ENCODE measurements at places on chromosomes 2 and 18.

GRCh38 chr2:200077838-200078237 lies 122.5 kb downstream of the MAIP1 start:
- no peaks in the 10 kb centered on the region for H3K27me3 ChIP-seq
- no peak overlapping the region for H3K4me3 ChIP-seq
- H3K27ac ChIP-seq, result no peak overlapping the region
- H3K36me3 ChIP-seq, result no peaks in the 10 kb centered on the region
- H3K4me1 ChIP-seq, result no peaks in the 10 kb centered on the region

DNA sequence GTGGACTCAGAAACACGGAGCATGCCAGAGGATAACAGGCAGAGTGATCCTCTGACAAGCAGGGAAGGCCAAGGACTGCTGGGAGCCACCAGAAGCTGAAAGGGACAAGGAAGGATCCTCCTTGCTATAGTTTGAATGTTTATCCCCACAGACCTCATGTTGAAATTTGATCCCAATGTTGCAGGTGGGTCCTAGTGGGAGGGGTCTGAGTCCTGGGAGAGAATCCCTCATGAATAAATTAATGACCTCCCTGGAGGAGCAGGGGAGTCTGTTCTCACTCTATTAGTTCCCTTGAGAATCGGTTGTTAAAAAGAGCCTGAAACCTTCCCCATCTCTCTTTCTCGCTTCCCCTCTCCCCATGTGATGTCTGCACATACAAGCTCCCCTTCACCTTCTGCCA lies 124.4 kb downstream of the FBXO15 start:
- no peak for DNase-seq
- no peak overlapping the region for H3K27ac ChIP-seq
- no peaks in the 10 kb centered on the region for H3K36me3 ChIP-seq
- H3K4me1 ChIP-seq, result no peaks in the 10 kb centered on the region
- H3K27me3 ChIP-seq, result no peaks in the 10 kb centered on the region

DNA sequence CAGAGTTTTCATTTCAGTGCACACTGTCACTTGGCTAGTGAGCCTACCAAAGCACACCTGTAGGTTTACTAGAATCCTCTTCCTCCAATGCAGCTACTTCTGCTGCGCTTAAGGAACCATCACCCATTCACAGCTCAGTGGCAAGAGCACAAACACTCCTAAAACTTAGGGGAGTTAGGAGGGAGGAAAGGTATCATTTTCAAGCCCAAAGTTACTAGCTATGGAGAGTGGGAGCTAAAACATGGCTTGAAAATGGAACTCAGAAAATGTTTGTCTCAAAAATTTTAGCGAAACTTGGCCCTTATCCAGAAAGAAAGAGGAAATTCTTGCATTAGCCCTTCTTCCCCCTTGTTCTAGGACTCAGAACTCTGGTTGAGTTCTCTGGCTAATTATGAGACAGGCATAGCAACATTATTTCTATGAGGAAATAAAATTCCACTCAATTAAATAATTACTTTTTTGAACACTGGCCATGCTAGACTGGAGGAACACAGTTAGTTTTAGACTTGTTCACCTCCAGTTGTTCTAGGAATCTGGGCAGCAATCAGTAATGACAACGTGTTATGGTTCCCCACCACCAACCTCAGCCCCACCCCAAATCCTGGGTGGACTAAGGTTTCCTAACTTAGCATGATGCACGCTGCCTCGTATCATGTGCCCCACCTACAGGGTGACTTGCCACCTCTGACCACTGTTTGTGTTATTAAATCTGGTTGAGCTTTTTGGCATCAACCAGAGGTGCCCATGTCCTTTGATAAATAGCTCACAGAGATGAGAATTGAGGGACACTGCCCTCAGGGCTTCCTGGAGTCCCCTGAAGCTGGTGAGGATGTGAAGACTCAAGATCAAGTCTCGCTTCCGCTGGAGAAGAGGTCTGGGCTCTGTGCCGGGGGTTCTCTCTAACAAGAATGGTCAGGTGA lies 32.8 kb downstream of the LPIN2 start:
- no peak overlapping the region for H3K4me3 ChIP-seq
- H3K27me3 ChIP-seq, result no peaks in the 10 kb centered on the region
- no peaks in the 10 kb centered on the region for H3K36me3 ChIP-seq

- no peaks in the 10 kb centered on the region for H3K4me1 ChIP-seq
- H3K36me3 ChIP-seq, result no peaks in the 10 kb centered on the region
- H3K27ac ChIP-seq, result no peak overlapping the region
- no peak overlapping the region for H3K4me3 ChIP-seq
Measured at GRCh38 chr2:198966269-198966668, 491.5 kb downstream of the SATB2 start.

- no peak overlapping the region for H3K27ac ChIP-seq
- no peaks in the 10 kb centered on the region for H3K4me1 ChIP-seq
- no peaks in the 10 kb centered on the region for H3K27me3 ChIP-seq
- no peaks in the 10 kb centered on the region for H3K36me3 ChIP-seq
- no peak overlapping the region for H3K4me3 ChIP-seq
Measured at GRCh38 chr2:1662606-1663180, 81.6 kb downstream of the PXDN start.

DNA sequence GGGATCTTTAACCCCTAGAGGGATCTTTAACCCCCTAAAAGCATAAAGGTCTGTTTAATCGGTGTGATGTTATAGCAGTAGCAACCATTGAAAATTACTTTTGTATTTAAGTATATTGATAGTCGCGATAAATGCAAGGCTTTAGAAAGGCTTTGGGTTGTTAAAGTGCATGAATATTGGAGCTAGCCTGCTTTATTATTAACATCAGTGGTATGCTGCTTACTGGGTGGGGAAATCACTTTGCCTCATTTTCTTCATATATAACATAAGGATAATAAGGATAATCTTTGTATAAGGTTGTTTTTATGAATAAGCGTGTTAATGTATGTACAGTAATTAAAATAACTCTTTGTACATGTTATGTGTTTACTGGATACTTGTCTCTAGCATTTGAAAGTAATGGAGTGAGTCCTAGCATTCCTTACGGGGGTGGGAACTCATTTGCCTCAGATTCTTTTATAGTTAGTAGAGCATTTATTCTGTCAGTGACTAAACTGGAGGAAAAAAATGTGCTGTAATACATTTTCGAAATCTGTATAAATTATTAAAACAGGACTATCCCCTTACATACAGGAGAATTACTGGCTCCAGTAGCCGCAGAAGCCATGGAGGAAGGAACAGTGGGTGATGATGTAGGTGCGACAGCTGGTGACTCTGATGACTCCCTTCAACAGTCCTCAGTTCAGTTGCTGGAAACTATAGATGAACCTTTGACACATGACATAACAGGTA lies 122.2 kb downstream of the BIRC6 start:
- no peaks in the 10 kb centered on the region for H3K4me1 ChIP-seq
- DNase-seq, result no peak

DNA sequence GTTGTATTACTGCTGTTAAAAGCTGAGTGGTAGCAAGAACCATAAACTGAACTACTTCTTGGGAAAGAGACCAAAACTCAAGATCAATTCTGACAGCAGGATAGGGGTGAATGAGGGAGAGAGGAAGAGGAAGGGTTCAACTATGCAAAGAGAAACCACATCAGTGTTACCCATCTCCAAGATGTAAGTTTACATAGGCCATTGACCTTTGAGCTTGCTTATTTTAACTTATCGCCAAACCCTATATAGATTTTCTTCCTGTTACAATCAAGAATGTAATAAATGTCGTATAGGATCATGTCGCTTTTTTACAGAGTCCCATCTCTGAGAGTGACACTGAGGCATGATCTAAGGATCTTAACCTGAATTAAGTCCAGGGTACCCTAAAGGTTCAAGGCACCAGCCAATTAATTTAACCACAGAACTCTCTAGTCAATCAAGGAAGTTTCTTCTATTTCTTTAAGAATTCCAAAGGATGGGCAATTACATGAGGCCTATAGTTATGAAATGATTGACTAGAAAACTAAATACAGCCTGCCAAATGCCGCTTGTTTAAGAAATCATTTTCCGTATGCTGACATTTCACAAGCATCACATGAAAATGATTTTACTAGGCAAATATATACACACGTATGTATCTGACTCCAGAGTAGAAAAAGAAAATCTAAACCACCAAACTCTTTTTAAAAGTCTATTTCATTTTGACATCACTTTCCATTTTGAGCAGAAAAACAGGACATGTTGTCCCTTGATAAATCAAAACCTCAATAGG lies 11.8 kb downstream of the RND3 start:
- no peaks in the 10 kb centered on the region for H3K27me3 ChIP-seq
- peak overlapping the region; percentile 31 for H3K27ac ChIP-seq
- no peak overlapping the region for H3K4me3 ChIP-seq
- no peak for DNase-seq
- peaks cover 27% of the 10 kb centered on the region for H3K4me1 ChIP-seq
- peaks cover 4% of the 10 kb centered on the region for H3K36me3 ChIP-seq
